ENCODE measurements at places on chromosomes 5 and 9.

DNA sequence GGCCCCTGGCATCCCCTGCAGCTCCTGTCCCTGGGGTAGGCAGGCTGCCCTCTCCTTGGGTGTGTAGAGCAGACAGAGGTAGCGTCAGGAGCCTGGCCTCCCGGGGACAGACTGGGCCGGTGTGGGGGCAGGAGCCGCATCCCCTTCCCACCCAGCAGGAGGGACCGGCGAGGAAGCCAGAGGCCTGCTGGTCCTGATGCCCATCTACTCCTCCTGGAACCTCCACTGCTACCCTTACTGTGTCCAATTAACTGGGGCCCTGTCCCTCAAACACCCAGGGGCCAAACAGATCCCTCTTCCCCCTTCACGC is 15.6 kb downstream of the RALGDS start:
- no peak overlapping the region for H3K4me3 ChIP-seq
- H3K36me3 ChIP-seq: peaks cover 92% of the 10 kb centered on the region
- H3K27me3 ChIP-seq: no peaks in the 10 kb centered on the region
- no peak for DNase-seq
- no peaks in the 10 kb centered on the region for H3K4me1 ChIP-seq
- no peak overlapping the region for H3K27ac ChIP-seq

DNA sequence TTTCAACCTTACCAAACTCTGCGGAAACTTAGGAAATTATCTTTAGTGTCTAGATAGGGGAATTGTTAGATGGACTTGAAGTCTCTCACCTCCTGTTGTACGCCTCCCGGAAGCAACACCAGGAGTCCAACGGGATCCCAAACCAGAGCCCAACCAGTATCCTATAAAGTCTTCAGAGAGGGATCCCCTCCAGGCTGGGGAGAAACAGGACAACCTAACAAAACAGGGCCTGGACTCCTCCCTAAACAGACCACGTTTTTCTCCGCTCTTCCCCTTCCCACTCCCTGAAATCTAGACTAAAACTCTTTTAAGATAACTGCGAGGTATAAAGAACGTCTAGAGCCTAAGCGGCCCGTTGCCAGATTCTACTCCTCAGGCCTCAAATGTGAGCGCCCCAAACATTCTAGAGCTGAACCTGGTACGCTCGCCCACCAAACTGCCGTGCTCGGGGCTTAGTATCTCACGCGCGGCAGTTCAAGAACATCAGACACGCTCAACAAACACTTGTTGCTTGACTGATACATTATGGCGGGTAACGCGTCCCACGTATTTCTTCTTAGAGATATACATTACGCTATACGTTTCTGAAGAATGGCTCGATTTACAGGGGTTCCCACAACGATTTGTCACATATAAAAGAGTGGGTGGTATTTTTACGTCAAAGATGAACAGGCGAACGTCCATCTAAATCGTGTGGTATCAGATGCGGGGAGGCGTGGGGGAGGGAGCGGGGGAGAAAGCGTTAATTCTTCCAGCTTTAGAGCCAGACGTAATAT is 663 bp upstream of the SMIM27 start:
- peak; percentile 49 for DNase-seq
- H3K4me3 ChIP-seq: peak overlapping the region; percentile 98
- H3K4me1 ChIP-seq: peaks cover 40% of the 10 kb centered on the region
- peak overlapping the region; percentile 88 for H3K27ac ChIP-seq
- H3K36me3 ChIP-seq: no peaks in the 10 kb centered on the region

DNA sequence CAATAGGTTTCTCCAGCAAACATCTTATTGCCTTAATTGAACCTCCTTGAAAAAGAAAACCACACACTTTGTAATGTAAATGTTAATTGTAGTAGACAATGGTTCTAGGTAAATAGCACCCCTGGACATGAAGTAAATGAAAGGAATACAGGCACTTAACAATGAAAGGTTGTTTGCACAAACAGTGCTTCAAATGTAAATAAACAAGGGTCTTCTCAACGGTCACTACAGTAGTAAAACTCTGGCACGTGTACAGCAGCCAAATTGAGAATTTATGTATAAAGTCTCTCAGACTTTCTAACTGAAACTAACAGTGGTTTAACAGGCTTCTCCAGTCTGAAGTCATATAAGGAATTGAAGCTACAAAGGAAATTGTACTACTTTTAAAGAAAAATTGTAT is 218.3 kb downstream of the MEF2C start:
- H3K27ac ChIP-seq: no peak overlapping the region
- no peak for DNase-seq
- peaks cover 70% of the 10 kb centered on the region for H3K27me3 ChIP-seq
- H3K4me3 ChIP-seq: no peak overlapping the region
- no peaks in the 10 kb centered on the region for H3K36me3 ChIP-seq

DNA sequence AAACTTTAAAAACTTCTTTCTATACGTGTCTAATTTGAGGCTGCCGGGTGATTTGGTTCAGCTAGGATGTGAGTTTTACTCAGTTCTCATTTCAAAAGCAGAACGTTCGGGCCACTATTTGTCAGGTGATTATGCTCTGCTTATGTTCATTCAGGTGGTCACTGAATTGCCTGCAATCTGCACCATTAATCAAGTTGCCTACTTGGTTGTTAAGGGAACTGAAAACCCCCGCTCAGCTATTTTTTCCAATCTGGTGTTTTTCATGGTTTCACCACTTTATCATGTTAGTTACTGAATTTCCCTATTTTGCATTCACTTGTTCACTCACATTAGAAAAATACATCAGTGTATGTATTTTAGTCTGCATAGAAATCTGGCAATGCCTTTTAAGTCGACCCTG is 523.0 kb downstream of the CSNK1G3 start:
- no peaks in the 10 kb centered on the region for H3K4me1 ChIP-seq
- no peaks in the 10 kb centered on the region for H3K36me3 ChIP-seq
- H3K27me3 ChIP-seq: no peaks in the 10 kb centered on the region
- DNase-seq: no peak

DNA sequence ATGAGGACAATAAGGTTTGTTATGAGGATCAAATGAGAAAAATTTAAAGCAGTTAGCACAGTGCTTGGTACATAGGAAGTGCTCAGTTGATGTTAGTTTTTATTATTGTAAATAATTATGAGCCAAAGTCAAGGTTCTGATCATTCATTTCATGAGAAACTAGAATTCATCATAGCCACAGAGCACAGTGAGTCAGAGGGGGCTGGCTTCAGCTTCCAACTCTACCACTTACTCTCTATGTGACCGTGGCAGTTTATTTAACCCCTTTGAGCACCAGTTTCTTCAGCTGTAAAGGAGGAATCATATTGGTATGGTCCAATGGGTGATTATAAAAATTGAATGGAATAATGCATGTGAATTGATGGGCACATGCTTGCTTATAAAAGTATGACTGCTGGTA is 39.4 kb downstream of the KLHL3 start:
- no peak overlapping the region for H3K4me3 ChIP-seq
- peak overlapping the region; percentile 4 for H3K27ac ChIP-seq
- H3K4me1 ChIP-seq: peaks cover 47% of the 10 kb centered on the region
- H3K27me3 ChIP-seq: no peaks in the 10 kb centered on the region
- H3K36me3 ChIP-seq: no peaks in the 10 kb centered on the region
- no peak for DNase-seq

GRCh38 chr5:83891261-83891660 is 170.6 kb upstream of the HAPLN1 start:
- no peak overlapping the region for H3K4me3 ChIP-seq
- H3K36me3 ChIP-seq: no peaks in the 10 kb centered on the region
- H3K27ac ChIP-seq: no peak overlapping the region
- DNase-seq: no peak
- no peaks in the 10 kb centered on the region for H3K27me3 ChIP-seq

DNA sequence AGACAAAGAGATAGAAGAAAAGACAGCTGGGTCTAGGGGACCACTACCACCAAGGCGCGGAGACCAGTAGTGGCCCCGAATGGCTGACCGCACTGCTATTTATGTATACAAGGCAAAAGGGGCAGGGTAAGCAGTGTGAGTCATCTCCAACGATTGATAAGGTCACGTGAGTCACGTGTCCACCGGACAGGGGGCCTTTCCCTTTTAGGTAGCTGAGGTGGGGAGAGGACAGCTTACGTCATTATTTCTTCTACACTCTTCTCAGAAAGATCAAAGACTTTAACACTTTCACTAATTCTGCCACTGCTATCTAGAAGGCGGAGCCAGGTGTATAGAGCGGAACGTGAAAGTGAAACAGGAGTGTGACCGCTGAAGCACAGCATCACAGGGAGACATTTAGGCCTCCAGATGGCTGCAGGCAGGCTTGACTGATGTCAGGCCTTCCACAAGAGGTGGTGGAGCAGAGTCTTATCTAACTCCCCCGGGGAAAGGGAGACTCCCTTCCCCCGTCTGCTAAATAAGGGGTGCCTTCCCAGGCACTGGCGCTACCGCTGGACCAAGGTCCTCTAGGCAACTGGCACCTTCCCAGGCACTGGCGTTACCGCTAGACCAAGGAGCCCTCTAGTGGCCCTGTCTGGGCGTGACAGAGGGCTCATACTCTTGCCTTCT is 6.1 kb upstream of the PRR16 start:
- no peaks in the 10 kb centered on the region for H3K36me3 ChIP-seq
- H3K27ac ChIP-seq: no peak overlapping the region
- H3K27me3 ChIP-seq: no peaks in the 10 kb centered on the region
- H3K4me3 ChIP-seq: peak overlapping the region; percentile 28
- no peaks in the 10 kb centered on the region for H3K4me1 ChIP-seq

- H3K4me1 ChIP-seq: no peaks in the 10 kb centered on the region
- no peak overlapping the region for H3K27ac ChIP-seq
- no peaks in the 10 kb centered on the region for H3K27me3 ChIP-seq
- H3K4me3 ChIP-seq: no peak overlapping the region
These were observed 39.4 kb upstream of the GRAMD2B start for GRCh38 chr5:126383776-126384175.

- peak; percentile 63 for DNase-seq
- H3K4me3 ChIP-seq: no peak overlapping the region
- H3K27me3 ChIP-seq: no peaks in the 10 kb centered on the region
- peak overlapping the region; percentile 99 for H3K27ac ChIP-seq
- peaks cover 66% of the 10 kb centered on the region for H3K4me1 ChIP-seq
These were observed 4.7 kb upstream of the TNIP1 start for GRCh38 chr5:151085517-151086041.

- H3K4me1 ChIP-seq: no peaks in the 10 kb centered on the region
- no peak overlapping the region for H3K27ac ChIP-seq
- no peak overlapping the region for H3K4me3 ChIP-seq
- H3K27me3 ChIP-seq: no peaks in the 10 kb centered on the region
- H3K36me3 ChIP-seq: no peaks in the 10 kb centered on the region
These were observed 90.1 kb downstream of the SNCAIP start for GRCh38 chr5:122401976-122402725.

DNA sequence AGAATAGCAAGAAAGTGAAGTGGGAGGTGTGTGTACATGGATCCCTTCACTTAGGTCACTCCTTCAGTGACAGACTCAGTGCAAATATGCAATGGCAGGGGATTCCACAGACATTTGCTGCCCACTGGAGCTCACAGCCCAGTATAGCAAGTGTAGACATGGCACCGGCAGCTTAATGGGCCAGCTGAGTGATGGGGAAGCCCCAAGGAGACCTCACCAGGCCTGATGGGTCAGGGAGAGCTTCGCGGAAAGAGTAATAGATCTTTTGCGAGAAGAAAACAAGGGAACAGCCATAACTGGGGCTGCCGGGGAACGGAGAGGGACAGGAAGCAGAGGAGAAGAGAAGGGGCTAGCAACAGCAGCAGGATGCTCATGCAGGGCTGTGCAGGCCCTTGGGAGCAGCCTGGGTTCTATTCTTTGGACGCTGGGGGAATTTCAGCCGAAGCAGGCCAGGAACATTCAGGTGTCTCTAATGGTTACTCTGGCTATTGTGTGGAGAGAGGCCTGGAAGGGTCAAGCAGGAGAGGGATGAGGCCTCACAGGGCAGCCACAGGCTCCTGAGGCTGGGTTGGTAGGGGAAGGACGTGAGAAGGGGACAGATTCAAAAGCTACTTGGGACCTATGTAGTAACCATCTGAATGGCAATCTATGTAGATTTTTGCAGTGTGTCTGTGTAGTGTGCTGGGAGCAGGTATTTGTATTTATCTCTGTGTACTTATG is 27.0 kb downstream of the TCF7 start:
- no peak overlapping the region for H3K4me3 ChIP-seq
- DNase-seq: no peak
- H3K36me3 ChIP-seq: peaks cover 95% of the 10 kb centered on the region
- no peaks in the 10 kb centered on the region for H3K27me3 ChIP-seq
- peak overlapping the region; percentile 97 for H3K27ac ChIP-seq

DNA sequence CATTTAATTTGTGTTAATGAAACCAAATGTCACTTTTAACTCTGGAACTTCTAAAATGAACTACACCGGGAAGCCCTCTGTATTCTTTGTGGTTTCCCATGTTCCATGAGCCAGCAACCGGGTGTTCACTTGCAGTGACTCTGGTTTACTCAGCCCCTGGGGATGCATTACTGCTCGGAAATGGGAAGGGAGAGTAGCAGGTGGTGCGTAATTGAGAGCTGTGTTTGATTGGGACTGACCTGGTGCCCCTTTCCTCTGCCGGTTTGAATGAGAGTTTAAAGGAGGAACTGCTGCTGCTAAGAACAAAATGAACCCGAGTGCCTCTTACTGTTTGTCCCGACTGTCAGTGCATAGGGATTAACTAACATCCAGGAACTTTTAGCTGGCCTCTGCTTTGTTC is 100.1 kb upstream of the DHFR start:
- no peaks in the 10 kb centered on the region for H3K27me3 ChIP-seq
- peaks cover 55% of the 10 kb centered on the region for H3K4me1 ChIP-seq
- peak overlapping the region; percentile 5 for H3K4me3 ChIP-seq
- DNase-seq: no peak
- no peaks in the 10 kb centered on the region for H3K36me3 ChIP-seq
- H3K27ac ChIP-seq: no peak overlapping the region

GRCh38 chr9:91502475-91502874 is 78.8 kb upstream of the NFIL3 start:
- H3K36me3 ChIP-seq: no peaks in the 10 kb centered on the region
- no peak overlapping the region for H3K4me3 ChIP-seq
- no peak overlapping the region for H3K27ac ChIP-seq
- H3K27me3 ChIP-seq: no peaks in the 10 kb centered on the region
- H3K4me1 ChIP-seq: no peaks in the 10 kb centered on the region
- no peak for DNase-seq

- no peaks in the 10 kb centered on the region for H3K27me3 ChIP-seq
- H3K36me3 ChIP-seq: no peaks in the 10 kb centered on the region
- no peaks in the 10 kb centered on the region for H3K4me1 ChIP-seq
- no peak overlapping the region for H3K4me3 ChIP-seq
- H3K27ac ChIP-seq: no peak overlapping the region
These were observed 57.4 kb downstream of the ATPSCKMT start for GRCh38 chr5:10192309-10192708.

GRCh38 chr5:138955013-138955660 is 80.0 kb upstream of the LRRTM2 start:
- H3K4me3 ChIP-seq: no peak overlapping the region
- H3K36me3 ChIP-seq: no peaks in the 10 kb centered on the region
- no peak for DNase-seq

DNA sequence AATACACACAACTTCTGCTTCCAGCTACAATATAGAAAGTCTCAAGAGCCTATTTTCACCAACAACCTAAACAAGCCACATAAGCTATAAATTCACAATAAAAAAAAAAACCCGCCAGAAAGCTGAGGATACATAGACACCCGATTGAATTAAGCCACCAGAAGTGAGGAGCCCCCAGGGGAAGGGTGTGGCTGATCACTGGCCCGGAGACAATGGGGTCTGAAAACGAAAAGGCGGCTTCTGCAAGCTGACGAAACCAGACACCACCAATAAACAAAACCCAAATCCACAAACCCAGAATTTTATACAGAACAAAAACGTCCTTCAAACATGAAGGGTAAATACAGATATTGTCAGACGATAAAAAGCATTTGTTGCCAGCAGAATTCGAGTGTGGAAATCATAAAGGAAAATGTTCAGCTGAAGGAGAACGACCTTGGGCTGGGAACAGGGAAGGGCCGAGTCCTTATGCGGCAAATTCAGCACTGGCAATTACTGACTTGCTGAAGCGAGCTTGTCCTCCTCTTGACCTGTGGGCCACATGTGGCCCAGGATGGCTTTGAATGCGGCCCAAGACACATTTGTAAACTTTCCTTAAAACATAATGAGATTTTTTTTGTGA is 39.6 kb upstream of the CEP72 start:
- H3K27ac ChIP-seq: no peak overlapping the region
- H3K4me3 ChIP-seq: no peak overlapping the region
- no peaks in the 10 kb centered on the region for H3K4me1 ChIP-seq
